Natural killer cell treated with Interleukin-12 subunit alpha and Interleukin-12 subunit beta and Interleukin-15 and Interleukin-18, amount 100 ng/mL, for 72 hours (primary cell): ENCODE measurements at places on chromosomes 6 and 20. TPM values are rescaled to one million over a fixed set of nuclear protein-coding genes. Genes with fewer than 3 reads are reported as not detected.

The C6orf163 gene
- total RNA-seq: 4.2 TPM

DNA sequence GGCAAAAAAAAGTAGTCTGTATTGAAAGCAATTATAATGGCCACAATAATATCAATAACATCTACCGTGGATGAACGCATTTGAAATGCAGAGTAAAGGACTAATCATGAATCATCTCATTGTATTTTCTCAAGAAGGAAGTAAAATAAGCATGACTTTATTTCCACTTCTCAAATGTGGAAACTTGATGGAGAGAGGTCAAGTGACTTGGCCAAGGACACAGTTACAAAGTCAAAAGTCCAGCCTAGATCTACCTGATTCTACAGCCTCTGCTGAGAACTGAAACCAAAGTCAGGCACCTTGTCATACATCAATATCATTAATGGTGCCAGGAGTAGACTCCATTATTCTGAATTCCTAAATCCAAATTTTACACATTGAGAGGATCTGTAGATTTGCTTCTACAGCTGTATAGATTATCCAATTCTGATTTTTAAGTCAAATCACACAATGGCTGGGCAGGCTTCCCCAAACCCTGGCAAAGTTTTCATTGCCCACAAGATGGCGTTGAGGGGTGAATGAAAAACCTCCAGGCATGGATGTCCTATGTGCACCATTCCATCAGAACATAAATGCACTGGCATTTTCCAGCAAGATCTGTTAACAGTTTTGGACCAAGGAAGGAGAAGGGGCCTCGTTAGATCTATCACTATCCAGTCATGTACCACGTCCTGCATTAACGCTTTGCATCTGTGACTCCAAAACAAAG is 423.1 kb downstream of the MAFB start:
- no peaks in the 10 kb centered on the region for H3K4me1 ChIP-seq
- DNase-seq: no peak
- peaks cover 12% of the 10 kb centered on the region for H3K27me3 ChIP-seq
- no peaks in the 10 kb centered on the region for H3K36me3 ChIP-seq

DNA sequence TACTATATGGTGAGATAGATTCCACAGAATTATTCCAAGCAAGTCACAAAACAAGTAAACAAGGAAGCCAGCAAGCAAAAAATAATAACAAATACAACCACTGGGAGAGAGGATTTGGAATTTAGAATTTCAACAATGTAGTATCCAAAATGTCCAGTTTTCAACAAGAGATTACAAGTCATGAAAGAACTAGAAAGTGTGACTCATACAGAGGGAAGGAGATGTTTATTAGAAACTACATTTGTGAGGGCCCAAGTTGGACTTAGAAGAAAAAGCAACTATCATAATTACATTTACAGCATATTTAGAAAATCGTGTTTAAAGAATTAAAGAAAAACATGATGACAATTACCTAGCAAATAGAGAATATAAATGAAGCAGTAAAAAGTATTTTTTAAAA is 494.6 kb upstream of the ID4 start:
- H3K27me3 ChIP-seq: no peaks in the 10 kb centered on the region
- peaks cover 8% of the 10 kb centered on the region for H3K36me3 ChIP-seq
- no peak for DNase-seq
- no peaks in the 10 kb centered on the region for H3K4me1 ChIP-seq
- H3K4me3 ChIP-seq: no peak overlapping the region

The PI3 gene
- total RNA-seq: not detected

The CEP85L gene
- 47.4 TPM for total RNA-seq

DNA sequence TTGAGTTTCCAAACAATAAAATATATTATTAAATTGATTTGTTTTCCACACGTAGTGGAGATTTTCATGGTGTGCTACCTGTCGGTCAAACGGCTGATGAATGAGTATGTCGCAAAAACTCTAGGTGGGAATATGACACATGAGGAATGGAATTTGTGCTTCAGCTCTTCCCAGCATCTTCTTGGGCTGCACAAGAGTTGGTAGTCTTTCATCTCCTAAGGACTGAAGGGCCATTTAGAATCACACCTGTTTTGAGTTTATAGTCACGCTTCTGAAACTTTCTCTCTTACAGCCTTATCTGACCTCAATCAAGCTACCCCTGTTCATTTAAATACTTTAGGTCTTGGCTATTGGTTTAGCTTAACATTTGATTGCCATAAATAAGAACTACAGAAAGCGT is 157.7 kb upstream of the AKAP12 start:
- no peak overlapping the region for H3K4me3 ChIP-seq
- no peak for DNase-seq
- no peaks in the 10 kb centered on the region for H3K36me3 ChIP-seq
- no peaks in the 10 kb centered on the region for H3K4me1 ChIP-seq
- no peaks in the 10 kb centered on the region for H3K27me3 ChIP-seq

GRCh38 chr6:157597461-157598312 is 216.7 kb downstream of the ZDHHC14 start:
- peak overlapping the region; percentile 9 for H3K27ac ChIP-seq
- H3K27me3 ChIP-seq: no peaks in the 10 kb centered on the region
- H3K36me3 ChIP-seq: no peaks in the 10 kb centered on the region
- H3K4me3 ChIP-seq: no peak overlapping the region

- H3K36me3 ChIP-seq: peaks cover 4% of the 10 kb centered on the region
- H3K27ac ChIP-seq: no peak overlapping the region
- no peaks in the 10 kb centered on the region for H3K4me1 ChIP-seq
- DNase-seq: no peak
- H3K27me3 ChIP-seq: no peaks in the 10 kb centered on the region
- no peak overlapping the region for H3K4me3 ChIP-seq
Measured at GRCh38 chr6:147806697-147807096, 298.2 kb downstream of the SAMD5 start.

DNA sequence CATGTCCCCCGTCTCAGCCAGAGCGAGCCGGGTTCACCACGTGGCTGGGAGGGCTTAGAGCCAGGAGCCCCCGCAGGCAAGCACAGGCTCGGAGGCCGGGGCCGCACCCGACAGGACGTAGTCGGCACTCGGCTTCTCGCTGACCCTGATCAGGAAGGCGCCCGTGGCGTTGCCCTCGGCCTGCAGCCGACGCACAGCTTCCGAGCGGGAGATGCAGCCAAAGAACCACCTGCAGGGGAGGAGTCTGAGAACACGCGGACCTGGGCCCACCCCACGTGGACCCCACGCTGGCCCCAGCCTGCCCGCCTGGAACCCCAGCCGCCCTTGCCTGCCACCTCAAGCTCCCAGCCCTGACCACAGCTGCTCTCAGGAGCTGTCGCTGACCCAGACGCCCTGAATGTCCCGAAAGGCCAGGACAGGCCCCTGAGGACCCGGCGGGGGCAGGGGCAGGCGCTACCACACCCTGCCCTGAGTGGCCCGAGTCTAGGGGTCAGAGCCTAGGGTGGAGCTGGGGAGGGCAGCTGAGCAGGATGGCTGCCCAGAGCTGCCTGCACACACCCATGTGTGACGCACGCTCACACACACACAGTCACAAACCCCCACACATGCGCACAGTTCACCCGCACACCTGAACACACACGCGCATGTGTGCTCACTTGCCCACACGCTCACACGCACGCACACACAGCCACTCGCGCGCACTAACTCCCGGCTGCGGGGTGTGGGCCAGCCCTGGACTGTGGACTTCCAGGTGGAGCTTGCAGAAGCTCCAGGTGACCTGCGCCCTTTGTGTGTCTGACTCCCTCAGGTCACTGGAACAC is 2.1 kb downstream of the PTK6 start:
- no peak overlapping the region for H3K27ac ChIP-seq
- no peak overlapping the region for H3K4me3 ChIP-seq
- H3K36me3 ChIP-seq: no peaks in the 10 kb centered on the region
- DNase-seq: peak; percentile 34

- no peak overlapping the region for H3K27ac ChIP-seq
- no peak overlapping the region for H3K4me3 ChIP-seq
- H3K27me3 ChIP-seq: no peaks in the 10 kb centered on the region
- peaks cover 5% of the 10 kb centered on the region for H3K36me3 ChIP-seq
- peaks cover 25% of the 10 kb centered on the region for H3K4me1 ChIP-seq
Measured at GRCh38 chr20:20549704-20550103, 162.7 kb downstream of the RALGAPA2 start.

The ERVFRD-1 gene
- total RNA-seq: not detected

DNA sequence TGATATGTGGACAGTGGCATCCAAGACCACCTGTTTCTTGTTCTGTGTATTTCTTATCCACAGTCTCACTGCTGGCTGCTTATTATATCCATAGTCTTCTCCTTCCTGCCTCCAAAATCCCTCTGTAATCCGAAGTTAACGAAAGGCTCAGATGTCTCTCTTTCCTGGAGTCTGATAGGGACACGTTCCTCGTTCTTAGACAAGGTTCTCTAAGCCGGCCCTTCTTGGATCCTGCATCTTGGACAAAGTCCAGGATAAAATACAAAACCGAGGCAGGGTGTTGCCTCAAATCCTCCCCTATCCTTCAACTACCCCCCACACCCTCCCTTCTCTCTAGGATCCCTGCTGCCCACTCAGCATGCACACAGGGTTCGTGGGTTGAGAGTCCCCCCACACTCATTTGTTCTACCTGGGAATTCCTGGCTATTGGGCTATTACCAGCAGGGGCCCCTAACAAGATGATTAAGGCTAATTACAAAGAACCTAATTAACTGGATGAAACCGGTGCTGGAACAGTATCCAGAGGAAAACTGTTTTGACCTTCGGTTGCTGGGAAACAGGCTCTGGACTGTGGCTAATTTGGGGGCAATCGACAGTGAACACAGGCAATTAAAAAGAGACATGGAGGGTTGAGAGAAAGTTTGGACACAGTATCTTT is 32.7 kb upstream of the MRPS10 start:
- peaks cover 13% of the 10 kb centered on the region for H3K4me1 ChIP-seq
- H3K36me3 ChIP-seq: peaks cover 10% of the 10 kb centered on the region
- H3K4me3 ChIP-seq: no peak overlapping the region
- H3K27ac ChIP-seq: no peak overlapping the region
- DNase-seq: no peak

The PTCHD4 gene
- not detected for total RNA-seq

The TMEM74B gene
- not detected for total RNA-seq
